Stimulated activated CD8-positive, alpha-beta memory T cell treated with anti-CD3 and anti-CD28 coated beads, Interleukin-15, amount 100 ng/mL, for 48 hours (primary cell): ENCODE measurements at places on chromosomes 6 and 20.
A peak's percentile ranks its signal among the peaks of the same experiment; 100 is the strongest.

DNA sequence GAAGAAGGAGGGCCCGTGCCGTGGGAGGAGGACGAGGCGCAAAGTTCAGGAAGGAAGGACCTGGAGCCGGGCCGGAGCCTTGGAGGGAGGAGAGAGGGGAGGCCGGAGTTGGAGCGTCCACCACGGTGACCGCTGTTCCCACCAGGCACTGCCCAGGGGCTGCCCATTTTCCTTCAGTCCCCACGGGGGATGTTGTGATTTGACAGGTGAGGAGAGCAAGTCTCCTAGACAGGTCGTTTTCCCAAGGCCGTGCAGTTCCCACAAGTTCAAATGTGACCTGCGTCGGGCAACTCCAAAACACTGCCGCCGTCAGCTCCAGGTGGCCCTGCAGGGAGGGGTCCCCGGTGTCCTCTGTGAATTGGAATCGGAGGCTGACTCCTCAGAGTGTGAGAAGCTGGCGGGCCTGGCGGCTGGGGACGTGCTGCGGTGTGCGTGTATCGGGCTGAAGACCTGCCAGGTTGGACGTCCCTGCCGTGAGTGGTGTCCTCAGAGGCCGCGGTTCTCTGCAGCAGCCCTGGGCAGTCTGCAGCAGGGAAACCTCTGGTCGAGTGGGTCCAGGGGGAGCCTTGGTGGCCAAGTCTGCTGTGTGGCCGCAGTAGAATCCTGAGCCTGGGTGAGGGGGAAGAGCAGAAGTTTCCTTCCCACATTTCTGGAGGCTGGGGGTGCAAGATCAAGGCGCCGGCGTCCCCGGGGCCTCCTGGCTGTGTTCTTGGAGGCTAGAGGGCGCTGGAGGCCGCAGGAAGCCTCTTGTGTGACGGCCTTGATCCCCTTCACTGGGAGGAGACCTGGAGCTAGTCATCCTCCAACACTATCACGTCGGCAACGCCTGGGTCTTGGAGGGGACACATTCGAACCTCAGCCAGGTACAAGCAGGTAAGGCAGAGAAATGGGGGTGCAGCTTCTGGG lies 115.1 kb upstream of the FRMD1 start:
- no peak for DNase-seq

DNA sequence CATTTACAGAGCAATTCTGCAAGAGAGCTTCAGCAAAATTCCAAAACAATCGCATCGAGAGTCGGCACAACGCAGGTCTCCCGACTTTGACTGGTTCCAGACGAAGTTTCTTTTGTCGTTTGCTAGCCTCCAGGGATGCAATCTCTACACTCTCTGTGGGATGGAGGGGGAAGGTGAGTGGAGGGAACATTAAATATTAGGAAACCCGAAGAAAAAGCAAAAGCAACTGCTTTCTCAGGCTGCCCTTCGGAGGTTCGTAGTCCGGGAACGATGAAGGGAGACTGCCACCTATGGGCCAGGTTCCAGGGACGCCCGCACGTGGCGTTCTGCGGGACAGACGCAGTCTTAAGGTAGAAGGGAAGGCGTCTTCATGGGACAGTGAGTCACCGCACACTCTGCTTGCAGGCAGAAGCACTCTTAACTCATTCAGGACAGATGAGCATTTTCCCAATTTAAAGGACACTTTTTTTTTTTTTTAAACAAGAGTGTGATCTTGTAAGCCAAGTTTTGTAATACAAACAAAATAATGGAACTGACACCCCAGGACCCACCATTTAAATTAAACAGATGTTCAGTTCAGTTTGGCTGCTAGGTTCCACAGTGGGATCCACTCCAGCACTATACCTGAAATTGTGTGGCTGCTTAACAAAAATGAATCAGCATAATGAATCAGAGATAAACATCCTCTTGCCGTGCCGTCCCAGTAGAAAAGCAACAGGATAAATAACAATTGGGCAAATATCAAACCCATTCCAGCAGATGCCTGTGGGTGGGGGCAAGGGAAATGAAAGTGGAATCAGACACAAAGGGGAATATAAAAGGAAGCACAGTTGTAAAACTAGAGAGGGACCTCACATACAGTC lies 65.8 kb upstream of the ARMC2 start:
- DNase-seq, result peak; percentile 63

DNA sequence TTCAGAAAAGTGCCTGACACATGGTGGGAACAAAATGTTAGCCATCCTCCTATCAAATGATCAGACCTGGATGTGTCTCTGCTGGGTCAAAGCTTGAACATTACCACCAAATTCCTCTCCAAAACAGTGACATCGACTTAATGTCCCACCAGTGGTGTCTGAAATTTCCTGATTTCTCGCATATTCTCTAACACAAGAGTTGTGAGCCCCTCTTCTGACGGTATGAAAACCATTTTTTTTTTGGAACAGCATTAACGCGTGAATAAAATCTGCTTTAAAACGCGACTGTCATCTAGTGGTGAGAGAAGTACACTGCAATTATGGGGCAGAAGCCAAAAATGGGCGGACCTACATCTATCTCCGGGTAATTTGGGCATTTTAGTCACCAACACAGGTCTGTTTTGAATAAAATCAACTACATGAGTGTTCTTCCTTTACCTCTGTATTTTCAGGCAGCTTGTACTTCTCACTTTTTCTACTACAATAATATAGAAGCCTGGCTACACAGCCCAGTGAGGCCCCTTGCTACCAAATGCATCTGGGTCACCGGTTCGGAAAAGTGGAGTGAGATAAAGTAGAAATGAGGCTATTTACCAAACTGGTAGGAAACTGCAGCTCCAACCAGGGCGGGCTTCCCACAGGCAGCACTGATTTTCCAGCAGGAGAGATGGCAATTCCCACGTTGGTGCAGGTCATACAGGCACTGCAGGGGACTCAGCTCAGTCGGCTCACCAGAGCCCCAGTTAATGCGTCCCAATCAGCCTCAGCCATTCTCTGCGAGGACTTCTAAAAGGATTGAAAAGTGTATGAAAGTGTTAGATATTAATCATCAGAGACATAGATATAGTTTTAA lies 27.4 kb downstream of the MGME1 start:
- DNase-seq, result peak; percentile 2

GRCh38 chr20:53079828-53080686 lies 107.9 kb downstream of the TSHZ2 start:
- no peak for DNase-seq

DNA sequence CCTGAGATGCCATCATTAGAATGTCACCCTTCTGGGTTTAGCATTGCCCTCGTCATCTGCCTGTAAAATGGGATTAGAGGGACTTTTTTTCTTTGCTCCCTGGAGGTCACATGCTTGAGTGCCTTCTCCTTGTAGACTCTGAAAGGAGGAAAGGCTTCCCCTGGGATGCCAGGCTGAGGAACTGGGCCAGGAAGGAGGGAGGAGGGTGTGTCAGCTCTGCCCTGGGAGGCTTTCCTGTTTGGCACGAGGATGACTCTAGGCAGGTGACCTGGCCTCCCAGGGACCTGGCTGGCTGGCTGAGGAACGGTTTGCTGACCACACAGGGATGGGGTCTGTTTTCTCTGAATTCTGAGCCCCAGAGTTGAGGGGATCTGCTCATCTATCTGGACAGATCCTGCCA lies 137.9 kb upstream of the RNF24 start:
- DNase-seq, result no peak

- DNase-seq, result no peak
Measured at GRCh38 chr6:6712449-6713403, 124.2 kb downstream of the LY86 start.

DNA sequence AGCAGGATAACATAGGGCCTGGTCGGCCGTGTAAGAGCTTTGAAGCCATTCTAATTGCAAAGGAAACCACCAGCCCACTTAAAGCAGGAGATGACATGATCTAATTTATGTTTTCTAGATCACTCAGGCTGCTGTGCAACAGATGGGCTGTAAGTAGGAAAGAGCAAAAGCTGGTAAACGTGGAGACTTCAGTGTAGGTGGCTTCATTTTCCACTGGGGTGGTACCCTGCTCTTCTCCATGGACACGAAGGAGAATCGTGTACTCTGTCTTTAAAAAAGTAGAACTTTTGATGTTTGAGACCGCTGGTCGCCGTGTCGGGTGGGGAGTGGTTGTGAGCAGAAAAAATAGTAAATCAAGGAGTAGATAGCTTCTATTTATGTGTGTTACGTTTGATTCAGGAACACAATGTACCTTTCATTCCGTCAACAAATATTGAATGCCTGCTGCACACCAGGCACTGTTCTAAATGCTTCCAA lies 6.4 kb downstream of the CASS4 start:
- DNase-seq, result no peak

DNA sequence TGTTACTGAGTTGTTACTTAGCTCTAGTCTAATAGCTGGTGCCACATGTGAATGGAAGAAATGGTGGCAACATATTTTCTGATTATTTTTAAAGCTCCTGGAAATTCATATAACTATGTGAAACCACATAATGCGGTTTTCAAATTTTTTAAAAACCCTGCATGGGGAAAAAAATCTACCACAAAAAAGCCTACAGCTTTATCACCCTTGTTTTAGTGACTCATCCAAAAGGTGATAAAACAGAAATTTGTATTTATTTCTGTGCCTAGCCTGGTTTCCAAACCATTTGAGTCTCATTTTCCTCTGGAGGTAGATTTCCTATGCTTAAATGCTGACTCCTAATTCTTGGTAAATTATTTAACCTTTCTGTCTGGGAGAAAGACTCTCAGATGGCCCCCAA lies 5.4 kb upstream of the FBXO30 start:
- DNase-seq, result no peak

DNA sequence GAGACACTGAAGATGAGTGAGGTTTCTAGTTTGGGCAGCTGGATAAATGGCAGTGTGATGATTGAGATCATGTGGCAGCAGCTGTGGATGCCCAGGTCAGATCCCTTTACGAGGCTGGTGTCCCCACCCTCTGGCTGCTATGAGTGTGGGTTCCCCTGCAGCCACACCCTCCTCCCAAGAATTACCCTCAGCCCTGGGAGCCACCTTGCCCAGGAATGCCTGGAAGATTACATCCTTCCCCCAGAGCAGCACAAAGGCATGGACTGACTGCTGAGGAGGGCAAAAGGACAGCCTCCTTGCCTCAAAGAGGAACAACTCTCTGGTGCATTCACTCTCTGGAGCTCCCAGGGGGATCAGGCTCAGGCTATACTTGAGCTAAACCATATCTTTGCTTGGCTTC lies 15.0 kb upstream of the PKHD1 start:
- DNase-seq, result no peak

GRCh38 chr6:157768863-157769551 lies 54.0 kb upstream of the SNX9 start:
- no peak for DNase-seq

DNA sequence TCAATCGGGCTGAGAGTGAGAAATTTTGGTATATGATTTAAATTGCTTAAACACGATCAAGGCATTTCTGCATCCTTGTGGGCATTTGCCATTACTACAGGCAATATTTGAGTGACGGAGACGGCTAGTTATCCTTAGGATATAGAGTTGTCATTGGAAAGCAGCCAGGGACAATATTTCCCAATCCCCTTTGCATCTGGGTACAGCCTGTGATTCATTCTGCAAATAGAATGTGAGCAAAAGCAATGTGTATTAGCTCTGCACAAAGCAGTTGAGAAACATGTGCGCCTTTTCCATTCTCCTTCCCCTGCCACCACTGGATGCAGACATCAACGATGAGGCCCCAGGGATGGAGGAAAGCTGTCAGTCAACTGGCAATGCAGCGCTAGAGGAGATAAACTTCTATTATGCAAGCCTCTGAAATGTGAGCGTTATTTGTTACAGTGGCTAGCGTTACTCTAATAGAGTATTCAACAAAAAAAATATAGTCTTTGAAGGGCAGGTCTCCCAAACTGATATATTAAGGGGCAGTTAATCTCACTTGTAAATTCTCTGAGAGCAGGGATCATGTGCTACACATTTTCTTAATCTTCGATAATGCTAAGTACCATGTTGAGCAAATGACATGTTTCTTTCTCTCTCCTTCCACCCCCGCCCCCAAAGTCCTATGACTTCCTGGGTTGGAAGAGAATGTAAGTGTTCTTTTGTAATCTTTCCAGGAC lies 37.1 kb upstream of the NCOA3 start:
- no peak for DNase-seq

GRCh38 chr6:139407718-139408222 lies 33.3 kb upstream of the CITED2 start:
- DNase-seq, result no peak

DNA sequence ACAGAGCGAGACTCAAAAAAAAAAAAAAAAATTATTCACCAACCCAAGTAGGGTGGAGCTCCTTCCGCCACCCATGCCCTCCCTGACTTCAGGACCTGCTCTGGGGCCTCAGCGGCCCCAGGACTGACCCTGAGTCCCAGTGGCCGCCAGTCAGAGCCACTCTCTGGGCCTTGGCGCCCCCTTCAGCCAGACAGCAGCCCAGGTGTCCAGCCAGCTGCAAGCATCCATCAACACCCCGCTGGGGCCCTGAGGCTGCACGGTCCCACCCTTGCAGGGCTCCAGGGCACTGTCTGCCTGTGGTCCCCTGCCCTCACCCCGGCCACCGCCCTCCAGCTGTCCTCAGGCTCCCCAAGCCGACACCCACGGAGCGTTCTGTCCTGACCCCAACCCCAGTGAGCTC lies 11.4 kb upstream of the KCNQ2 start:
- DNase-seq, result no peak

GRCh38 chr20:53028337-53029007 lies 56.3 kb downstream of the TSHZ2 start:
- peak; percentile 1 for DNase-seq

- DNase-seq, result no peak
Measured at GRCh38 chr6:155031091-155031490, 36.0 kb downstream of the TIAM2 start.

DNA sequence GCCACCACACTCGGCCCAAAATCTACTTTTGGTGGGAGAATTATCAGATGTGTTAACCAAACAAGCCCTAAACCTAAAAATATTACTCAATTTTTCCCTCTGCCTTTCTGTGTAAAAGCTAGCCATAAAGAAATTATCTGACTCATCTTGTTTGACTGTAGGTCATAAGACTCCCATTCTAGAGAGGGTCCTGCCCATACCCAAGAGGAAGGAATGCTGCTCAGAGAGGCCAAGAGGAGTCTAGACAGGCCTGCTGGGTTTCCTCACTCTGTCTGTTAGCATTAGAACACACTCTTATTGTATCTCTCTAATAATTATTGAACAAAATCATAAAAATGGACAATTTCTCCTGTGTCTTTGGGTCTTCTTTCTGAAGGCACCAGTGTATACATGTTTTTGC lies 26.1 kb downstream of the C6orf141 start:
- no peak for DNase-seq

- DNase-seq, result no peak
Measured at GRCh38 chr6:47075741-47076421, 33.7 kb upstream of the ADGRF1 start.

DNA sequence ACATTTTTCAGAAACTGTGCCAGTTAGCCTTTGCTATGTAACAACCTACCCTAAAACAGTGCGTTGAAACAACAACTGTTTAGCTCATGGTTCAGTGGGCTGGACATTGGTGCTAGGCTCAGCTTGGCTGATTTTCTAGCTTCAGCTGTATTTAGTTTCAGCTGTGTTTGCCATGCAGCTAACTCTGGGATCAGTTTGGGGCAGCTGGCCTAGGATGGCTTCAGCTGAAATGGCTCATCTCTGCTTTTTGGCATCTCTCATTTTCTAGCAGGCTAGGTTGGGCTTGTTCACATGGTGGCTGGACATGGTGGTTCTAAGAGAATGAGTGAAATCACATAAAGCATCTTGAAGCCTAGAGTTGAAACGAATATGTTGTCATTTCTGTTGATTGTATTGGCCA lies 464.2 kb downstream of the QKI start:
- DNase-seq, result no peak

- no peak for DNase-seq
Measured at GRCh38 chr6:137978252-137978896, 111.3 kb downstream of the TNFAIP3 start.
